ENCODE measurements at places on chromosomes 5 and 9.

DNA sequence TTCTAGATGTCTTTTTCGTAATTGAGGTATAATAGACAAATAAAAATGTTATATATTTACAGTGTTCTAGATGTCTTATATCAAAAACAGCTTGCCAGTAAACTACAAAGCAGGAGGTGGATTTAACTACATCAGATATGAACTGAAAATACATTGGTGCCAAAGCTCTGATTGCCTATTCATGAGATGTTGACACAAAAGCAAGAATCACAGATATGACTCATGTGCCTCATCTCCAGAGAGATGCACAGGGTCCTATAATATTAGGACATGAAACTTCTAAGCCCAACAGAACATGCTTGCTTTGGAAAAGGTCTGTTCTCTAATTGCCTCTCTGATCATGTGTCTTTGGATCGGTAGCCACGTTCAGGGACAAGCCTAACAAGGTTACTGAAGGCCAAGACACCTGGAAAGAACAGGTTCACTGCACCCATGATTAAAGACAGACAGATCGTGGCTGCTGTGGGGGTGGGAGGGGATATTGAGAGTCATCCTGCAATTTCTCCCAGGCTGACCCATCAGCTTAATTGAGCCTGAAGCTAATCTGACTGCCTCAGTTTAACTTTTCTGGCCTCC is 16.8 kb downstream of the ABCA1 start:
- DNase-seq, result no peak

DNA sequence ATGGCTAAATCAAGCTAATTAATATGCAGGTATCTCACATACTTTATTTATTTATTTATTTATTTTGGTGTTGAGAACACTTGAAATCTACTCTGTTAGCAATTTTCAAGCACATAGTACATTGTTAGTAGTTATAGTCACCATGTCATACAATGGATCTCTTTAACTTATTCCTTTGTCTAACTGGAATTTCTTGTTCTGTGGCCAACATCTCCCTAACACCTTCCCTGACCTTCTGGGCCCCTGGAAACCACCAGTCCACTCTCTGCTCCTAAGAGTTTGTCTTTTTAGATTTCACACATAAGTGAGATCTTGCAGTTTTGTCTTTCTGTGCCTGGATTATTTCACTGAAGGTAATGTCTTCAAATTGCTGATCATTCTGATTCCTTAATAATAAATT is 229.1 kb downstream of the SEMA5A start:
- DNase-seq, result no peak

- DNase-seq, result no peak
Measured at GRCh38 chr5:56145106-56145505, 88.0 kb downstream of the ANKRD55 start.

GRCh38 chr9:81092057-81092456 is 597.3 kb downstream of the TLE1 start:
- DNase-seq, result no peak

- DNase-seq, result peak; percentile 81
Measured at GRCh38 chr9:114662081-114662989, 4.7 kb upstream of the TEX53 start.

All from GM13976 (cell line).